H9 (cell line): ENCODE measurements at places on chromosomes 11 and 22. TPM values are rescaled to one million over a fixed set of nuclear protein-coding genes. Genes with fewer than 3 reads are reported as not detected.

DNA sequence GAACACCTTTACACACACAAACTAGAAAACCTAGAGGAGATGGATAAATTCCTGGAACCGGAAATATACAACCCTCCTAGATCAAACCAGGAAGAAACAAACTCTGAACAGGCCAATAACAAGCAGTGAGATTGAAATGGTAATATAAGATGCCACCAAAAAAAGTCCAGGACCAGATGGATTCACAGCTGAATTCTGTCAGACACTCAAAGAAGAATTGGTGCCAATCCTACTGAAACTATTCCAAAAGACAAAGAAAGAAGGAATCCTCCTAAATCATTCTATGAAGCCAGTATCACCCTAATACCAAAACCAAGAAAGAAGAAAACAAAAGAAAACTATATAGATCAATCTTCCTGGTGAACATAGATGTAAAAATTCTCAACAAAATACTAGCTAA lies 33.9 kb downstream of the PIWIL3 start:
- DNase-seq: no peak

DNA sequence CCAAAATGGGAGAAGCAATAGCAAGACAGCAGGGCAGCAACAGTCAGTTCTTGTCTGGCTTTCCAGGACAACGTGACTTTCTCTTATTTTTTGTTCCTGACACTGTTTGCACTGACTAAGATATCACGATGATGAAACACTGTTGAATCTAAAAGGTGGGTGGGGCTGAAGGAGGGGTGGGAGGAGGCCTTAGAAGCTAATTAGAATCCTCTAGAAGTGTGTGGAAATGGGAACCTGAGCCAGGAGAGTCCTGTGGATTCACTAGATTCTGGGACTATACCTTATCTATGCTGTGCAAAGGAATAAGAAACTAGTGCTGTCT lies 300.3 kb downstream of the ST3GAL4 start:
- no peak for DNase-seq

DNA sequence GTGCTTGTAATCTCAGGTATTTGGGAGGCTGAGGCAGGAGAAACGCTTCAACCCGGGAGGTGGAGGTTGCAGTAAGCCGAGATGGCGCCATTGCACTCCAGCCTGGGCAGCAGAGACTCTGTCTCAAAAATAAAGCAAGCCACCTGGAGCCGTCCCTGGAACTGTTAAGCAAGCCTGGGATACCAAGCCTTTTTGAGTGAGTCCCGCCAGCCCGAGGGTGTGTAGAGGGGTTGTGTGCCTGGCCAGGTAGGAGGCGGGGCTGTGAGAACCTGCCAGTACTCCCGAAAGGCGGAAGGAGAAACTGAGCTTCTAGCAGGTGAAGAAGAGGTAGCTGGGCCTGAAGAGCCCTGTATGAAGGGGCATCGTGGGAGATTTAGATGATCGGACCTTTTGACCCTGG lies 52.4 kb downstream of the TRIOBP start:
- DNase-seq: no peak

KRTAP5-10 gene
- not detected in 2 replicates for total RNA-seq

DNA sequence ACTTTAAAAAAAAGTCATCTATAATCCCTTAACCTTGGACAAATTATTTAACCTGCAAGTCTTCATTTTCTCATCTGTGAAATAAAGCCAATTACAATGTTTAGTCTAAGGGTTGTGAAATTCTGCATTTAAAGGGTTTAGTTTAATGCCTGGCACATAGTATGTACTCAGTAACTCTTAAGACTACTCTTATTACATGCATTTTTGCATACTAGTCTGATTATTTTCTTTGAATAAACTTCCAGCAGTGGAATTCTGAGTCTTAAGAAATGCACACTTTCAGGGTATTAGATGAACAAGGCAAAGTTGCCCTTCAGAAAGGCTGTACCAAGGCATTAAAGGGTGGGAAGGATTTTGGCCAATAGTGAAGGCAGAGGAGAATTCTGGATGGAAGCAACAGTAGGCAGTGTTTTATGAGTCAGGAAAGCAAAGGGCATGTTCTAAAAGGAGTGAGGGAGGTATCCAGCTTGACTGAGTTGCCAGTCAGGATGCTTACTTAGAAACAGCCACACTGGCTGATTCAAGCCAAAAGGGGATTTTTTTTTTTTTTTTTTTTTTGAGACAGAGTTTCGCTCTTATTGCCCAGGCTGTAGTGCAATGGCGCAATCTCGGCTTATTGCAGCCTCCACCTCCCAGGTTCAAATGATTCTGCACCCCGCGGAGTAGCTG lies 50.5 kb downstream of the SWAP70 start:
- DNase-seq: no peak

FAT3 gene
- total RNA-seq: 16.3 and 19.1 TPM in 2 replicates

DNA sequence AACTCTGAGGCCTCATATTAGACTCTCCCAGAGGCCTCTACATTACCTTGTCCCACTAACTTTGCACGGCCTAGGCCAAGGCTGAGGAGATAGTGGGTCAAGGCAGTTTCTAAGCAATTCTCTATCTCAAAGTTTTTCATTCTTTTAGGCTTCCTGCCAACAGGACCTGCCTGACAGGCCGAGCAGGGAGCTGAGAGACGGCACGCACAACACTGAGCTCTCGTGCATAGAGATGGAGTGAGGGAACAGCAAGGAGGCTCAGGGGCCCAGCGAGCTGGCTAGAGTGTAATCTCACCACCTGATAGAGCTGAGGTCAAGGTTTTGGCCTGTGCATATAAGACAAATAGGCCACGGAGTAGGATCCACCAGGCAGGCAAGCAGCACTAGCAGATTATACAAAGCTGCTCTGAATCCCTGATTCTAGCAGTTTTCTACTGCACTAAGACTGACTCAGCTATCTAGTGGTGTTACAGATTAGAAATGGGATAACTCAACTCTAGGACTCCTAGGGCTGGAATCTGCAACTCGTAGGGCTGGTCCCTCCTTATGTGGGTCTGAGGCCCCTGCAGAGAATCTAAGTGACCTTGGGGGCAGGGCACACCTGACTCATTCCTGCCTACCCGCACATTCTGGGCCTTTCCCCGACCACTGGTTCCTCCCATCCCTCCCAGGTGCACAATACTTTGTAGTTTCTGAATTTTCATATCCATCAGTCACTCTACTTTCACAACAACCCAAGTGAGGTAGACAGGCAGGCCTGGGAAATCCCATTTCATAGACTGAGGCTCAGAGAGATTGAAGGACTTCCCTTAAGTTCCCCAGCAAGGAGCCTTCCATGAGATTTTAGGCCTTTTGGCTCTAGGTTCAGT lies 1.7 kb downstream of the CYB5R2 start:
- DNase-seq: no peak

- DNase-seq: no peak
Measured at GRCh38 chr11:100923555-100923954, 206.1 kb downstream of the PGR start.

ASPHD2 gene
- total RNA-seq: 7.1 and 8.5 TPM in 2 replicates

DNA sequence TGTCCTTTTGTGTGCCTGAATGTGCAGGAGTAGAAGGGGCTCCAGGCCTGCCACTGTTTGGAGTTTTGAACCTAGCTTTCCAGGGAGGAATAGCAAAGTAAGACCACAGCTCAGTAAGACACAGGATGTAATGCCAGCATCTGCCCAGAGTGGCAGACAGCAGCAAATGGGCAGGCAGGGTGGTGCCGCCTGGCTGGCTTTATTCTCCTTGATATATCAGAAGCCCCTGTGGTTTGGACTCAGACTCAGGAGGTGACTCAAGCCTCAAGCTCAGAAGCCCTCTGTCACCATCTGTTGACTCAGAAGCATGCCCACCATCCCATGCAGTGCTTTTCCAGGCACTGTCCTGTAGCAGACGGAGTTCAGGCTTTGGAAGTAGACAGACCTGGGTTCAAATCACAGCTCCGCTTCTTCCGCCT lies 72.7 kb upstream of the TTC12 start:
- DNase-seq: no peak

DNA sequence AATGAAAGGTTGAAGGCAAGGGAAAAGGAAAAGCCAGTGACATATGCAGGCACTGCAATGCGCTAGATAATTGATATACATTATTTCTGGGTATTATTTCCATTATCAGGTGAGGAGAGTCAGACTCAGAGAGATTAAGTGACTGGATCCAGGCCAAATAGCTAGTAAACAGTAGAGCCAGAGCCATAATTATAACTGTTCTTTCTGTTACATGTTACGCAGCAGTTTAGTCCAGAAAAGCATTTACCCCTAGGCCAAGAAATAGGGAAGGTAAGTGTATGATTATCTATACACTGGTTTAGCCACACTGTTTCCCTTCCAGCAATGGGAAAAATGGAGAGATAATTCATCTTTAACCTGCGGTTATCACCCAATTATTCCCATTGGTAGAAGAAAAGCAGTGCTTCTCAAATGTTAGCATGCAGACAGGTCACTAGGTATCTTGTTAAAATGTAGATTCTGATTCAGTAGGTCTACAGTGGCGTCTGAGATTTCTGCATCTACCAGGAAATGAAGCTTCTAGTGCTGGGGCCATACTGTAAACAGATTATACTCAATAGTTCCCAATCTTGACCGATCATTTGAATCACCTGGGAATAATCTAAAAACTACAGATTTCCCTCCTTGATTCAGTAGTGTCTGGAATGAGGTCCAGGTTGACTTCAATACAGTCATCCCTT lies 69.4 kb downstream of the RBFOX2 start:
- no peak for DNase-seq

DNA sequence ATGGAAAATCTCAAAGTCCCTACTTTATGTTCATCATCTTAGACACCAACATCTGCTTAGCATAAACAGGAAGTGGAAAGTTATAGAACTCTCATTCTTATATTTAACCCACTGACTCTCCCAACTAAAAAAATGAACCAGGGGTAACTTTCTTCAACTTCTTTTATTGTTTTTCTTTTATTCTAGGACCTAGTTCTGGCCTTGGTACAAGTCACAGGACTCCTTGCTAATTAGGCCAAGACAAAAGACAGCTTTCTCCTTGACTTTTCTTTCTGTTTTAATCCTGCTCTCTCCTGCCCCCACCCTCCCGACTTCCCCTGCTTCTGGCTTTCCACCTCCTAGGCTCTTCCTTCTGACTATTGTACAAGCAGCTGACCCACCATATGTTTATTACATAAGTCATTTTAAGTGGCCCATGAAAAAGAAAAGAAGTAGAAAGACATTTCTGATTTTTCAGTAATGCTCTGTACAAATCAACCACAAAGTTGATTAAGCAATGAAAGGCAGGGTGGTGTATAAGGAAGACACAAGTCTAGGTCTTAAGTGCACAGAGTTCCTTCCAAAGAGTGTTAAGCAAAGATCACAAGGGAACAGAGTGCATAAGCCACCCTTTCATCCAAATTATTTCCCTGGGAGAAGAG lies 18.3 kb downstream of the JAML start:
- DNase-seq: no peak

- no peak for DNase-seq
Measured at GRCh38 chr11:66119348-66120133, 49.5 kb downstream of the PACS1 start.

DNA sequence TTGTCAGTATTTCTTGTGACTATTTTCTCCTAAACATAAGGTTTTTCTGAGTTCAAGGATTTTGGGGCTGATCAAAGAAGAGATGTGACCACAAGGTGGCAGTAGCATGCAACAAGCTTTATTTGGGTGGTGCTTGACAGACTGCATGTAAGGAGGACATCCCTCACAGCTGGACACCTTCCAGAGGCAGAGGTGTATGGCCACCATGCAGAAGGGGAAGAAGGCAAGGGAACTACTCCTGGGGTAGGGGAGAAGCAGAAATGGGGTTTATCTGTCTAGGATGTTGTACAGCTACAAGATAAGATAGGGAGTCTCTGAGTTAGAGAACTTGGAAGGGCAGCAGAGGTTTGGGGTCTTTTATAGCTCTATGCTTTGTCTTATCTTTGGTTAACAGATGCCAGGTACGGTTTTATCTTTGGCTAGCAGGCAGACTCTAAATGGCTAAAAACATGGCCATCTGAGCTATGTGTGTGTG lies 5.1 kb upstream of the BIRC2 start:
- peak; percentile 82 for DNase-seq

- no peak for DNase-seq
Measured at GRCh38 chr11:78081583-78081982, 1.9 kb upstream of the NDUFC2 start.

ARHGAP42 gene
- total RNA-seq: 35.5 and 39.1 TPM in 2 replicates

CHRM1 gene
- not detected in 2 replicates for total RNA-seq

- DNase-seq: no peak
Measured at GRCh38 chr11:34180040-34180813, 74.8 kb downstream of the NAT10 start.

TSGA10IP gene
- total RNA-seq: 2.2 and 3.1 TPM in 2 replicates

DNA sequence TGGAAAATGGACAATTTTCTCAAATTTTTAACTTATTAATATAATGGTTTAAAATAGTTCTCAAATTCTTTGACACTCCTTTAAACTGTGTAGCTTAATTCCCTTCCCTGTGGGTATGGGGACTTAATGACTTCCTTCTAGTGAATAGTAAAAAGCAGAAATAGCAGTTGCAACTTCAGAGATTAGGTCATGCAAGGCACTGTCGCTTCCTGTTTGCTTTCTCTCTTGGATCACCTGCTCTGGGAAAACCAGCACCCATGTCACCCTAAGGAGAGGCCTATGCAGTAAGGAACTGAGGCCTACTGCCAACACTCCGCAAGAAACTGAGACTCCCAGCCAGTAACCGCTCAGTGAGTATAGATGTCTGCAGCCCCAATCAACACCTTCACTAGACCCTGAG lies 5.5 kb upstream of the PANX3 start:
- no peak for DNase-seq

- no peak for DNase-seq
Measured at GRCh38 chr11:88861618-88862017, 204.2 kb downstream of the GRM5 start.
